Activated T-helper 1 cell treated with anti-CD3 and anti-CD28 coated beads, Interleukin-2, amount 50 U/mL, for 16 hours (primary cell): ENCODE measurements at places on chromosomes 7 and 10.
A peak's percentile ranks its signal among the peaks of the same experiment; 100 is the strongest.

DNA sequence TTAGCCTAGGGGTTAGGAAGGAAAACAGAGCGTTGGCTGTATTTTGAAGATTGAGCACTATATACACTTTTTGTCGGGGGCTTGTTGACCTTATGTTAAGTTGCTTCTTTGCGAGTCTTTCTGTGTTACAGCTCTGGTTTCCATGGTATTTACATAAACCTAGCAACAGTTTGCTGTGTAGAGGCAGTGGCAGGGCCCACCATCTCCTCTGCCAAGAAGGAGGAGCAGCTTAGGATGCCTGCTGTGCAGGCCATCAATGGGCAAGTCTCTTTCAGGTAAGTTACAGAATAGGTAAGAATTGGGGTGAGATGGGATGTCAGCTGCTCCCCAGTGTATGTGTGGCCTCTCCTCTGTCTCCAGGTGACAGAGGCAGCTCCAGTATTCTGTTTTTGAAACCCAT, 485.5 kb downstream of the LRMDA start:
- DNase-seq, result no peak

DNA sequence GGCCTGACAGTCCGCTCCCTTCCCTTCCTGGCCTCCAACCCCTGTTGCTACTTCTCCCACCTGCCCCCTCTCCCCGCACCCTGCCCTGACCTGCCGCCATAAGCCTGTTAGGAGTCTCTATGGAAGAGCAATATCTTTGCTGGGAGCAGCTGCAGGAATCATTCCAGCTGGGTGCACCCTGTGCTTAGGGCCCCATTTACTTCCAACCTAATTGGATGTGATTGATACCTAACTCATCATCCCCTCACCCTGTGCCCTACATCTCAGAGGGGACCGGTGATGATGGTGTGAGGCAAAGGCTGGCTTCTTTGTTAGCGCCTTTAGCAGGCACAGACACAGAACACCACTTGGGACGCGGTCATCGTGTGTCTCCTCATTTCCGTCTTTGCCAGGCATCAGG, 80.0 kb upstream of the FAM180A start:
- no peak for DNase-seq

DNA sequence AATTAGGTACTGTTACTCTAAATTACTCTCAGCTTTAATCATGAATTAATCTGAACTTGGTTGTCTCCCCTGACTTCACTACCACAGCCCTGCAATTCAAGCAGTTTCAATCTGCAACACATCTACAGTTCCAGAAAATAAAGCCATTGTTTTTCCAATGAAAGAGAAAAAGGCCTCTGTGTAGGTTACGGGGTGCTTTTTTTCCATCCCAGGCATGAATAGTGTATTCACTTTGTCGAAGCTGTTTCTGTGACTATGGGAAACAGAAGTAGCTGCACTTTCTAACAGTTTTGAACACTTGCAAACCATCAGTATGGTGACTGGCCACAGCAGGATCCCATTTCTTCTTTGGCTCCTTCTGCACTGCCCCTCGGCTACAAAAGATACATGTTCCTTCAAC, 460.2 kb downstream of the GRM8 start:
- no peak for DNase-seq

DNA sequence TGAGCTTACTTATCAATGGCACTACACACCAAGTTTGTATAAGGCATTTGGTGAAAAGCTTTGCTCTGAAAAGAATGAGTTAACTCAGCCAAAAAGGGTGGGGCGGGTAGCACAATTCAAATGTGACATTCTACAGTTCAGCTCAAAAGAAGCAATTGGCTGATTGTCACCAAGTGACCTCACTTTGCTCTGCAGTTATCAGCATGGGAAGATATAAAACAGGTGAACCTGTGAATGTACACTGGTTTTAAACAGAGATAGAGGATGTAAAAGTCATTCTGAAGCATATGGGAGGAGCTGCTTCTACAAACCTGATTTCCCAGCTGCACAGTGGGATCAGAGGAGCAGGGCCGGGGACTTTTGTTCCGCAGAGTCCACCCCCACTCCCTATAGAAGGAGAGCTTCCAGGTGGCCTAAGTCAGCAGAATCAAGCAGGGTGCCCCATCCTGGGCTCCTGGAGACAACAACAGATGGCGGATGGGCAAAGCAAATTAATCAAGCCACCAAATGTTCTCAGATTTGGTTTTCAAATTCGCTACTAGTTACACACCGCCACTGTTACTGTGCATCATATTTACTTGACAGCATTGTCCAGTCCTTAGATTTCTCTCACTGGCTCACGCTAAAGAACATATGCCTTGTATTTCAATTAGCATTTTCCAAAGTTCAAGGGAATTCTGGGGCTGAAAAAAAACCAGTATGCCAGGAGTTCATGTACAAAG, 27.5 kb upstream of the NPVF start:
- DNase-seq, result no peak

DNA sequence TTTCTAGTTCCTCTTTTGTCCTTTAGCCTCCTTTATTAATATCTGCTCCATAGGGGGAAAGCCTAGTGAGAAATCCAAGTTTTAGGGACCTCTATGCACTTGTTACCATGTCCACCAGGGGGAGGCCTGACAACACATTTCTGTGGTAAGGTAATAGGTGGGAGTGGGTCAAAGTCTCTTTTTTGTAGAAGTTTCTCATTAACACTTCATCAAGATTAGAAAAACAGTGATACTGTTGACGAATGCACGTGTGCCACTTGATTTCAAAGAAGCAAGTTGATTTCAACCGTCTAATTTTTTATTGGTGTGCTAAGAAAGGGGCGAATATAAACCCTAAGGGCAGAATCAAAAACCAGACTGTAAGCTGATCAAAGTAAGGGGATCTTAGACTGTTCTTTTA, 30.6 kb downstream of the CISD1 start:
- DNase-seq, result peak; percentile 13

DNA sequence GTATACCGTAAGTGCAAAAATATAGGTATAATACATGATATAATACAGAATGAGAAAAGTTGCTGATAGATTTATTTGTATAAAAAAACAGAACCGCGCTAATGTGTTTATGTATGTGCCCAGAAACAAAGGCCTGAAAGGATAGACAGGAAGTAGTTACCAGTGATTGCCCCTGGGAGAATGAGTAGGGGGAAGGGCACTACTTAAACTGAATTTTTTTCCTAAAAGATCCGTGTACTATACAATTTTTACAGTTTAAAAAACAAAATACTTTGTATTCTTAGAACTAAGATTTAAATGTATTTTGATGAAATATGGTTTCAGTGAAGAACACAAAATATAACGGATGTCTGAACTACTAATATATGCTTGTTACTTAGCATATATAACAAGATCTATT, 2.9 kb downstream of the IPMK start:
- DNase-seq, result no peak

DNA sequence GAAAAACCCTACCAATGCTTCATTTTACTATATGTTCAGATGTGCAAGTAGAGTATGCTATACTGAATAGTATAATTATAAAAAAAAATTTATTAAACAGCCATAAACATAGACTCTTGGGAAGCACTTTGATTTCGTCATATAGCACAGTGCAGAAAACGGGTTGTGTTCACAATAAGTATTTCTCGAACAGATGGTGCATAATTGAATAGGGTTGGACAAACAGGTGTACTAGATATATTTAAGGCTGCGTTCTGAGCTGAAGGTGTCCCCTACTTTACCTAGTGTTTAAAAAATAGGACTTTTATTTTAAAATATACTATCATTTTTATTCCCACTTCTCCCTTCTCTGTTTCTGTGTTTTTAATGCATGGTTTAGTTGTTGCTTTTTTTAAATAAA, 841.5 kb downstream of the ANKRD7 start:
- DNase-seq, result no peak

- DNase-seq, result no peak
Observed at GRCh38 chr7:39670934-39671333, 47.6 kb downstream of the RALA start.

DNA sequence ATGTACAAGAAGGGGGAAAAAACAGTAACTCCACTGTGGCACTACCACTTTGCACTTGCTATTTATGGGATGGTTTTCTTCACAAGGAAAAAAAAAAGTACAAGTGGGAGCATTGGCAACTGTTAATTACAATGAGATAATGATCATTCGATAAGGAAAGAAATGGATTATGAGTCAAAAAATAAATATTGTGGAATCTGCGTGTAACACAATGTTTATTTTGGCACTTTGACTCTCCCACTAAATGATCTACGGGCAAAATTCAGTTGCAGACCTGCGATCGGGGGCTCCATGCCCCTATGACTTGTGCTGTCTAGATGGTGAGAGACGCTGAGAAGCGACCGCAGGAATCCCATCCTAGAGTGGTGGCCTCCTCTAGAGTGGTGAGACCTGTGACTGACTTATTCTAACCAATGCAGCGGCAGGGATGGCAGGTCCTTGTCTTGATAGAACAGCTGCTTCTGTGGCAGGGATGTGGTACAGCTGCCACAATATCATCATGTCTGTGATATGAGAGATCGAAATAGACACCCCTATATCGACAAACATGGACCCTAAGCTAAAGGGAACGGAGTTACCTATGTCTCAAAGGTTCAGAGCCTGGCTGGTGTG, 345.0 kb upstream of the KLF6 start:
- no peak for DNase-seq

DNA sequence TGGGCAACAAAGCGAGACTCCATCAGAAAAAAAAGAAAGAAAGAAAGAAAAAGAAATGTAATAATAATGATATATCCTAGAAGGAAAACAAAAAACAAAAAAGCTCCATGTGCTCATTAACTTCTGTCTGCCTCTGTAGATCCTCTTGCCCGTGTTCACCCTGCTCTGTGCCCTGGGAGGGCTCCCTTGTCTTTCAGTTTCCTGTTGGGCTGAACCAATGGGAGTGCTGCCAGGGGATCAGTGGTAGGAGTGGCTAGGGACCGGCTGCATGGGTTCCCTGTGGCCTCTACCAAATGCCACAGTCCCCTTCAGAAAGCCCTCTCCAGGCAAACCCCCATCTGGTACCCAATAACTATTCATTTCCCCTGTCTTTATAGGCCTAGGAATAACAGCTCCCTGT, 51.8 kb upstream of the PARD3 start:
- DNase-seq, result no peak

DNA sequence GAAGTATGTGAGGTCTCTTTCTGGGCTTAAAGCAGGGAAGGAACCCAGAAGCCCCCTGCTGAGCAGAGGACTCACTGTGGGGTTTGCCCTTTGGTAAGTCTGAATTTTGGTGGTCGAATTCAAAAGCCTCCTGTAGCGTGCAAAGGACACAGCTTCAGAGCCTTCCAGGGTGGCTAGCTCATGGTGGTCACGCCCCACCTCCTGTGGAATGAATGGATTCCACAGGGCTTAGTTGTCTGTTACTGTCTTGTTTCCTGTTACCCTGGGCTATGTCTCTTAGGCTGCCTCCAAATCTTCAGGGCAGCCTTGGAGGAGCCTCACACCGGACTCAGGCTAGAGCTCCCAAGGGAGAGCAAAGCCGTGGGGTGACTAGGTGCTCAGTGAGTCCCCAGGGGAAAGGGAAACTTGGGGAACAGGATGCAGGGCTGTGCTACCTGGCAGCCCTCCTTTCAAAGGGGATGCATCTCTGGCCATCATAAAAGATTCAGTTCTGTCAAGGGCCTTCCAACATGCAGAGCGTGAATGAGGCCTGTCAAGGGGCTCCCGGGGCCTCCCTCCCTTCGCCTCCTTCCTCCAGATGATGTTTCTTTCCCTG, 211.7 kb downstream of the CCSER2 start:
- no peak for DNase-seq

DNA sequence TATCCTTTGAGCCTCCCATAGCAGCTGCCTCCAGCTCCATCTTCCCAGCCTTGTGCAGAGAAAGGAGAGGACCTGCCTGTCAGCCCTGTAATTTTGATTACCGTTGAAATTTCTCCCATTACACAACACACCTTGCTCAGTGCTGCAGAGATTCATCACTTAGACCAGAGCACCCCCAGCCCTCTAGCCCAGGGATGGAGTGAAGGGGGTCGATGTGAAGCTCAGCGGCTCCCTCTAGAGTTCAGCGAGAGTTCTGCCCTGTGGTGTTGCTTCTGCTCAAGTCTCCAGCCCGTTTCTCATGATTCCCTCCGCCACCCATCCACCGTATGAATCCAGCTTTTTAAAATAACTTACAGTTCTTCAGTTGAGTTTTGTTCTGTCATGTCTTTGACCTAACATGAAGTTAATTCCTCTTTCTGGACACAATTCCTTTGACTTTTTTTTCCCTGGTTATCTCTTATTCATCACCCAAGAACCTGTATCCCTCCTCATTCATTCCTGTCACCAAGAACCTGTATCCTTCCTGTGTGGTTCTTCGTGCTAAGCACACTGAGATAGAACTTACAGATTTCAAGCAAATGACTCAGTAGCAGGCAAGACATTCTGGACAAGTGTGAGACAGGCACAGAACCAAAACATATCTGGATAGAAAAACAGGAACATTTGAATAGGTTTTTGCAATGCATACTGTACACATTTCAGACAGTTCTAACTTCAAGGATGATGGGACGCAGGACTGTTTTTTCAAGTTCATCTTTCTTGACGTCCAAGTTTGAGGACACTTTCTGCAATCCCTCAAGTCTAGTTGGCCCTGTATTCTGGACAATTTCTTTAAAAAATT, 35.0 kb upstream of the ZNF32 start:
- no peak for DNase-seq

DNA sequence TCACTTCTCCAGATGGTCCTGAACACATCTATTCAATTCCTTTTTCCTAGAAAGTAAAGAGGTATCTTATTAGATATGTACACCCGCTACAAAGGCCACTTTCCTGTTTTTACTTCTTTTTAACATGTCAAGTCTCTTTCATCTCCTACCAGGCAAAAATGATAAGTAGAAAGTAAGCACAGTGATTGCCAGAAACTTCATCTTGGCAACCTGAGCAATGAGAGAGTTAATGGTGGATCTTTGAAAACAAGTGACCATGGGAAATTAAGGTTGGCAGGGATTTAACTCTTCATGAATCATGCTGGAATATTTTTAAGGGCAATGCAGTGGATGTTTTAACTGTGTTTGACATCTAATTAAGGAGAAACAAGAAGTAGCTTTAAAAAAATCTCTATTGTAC, 2.7 kb downstream of the SEMA3A start:
- no peak for DNase-seq

DNA sequence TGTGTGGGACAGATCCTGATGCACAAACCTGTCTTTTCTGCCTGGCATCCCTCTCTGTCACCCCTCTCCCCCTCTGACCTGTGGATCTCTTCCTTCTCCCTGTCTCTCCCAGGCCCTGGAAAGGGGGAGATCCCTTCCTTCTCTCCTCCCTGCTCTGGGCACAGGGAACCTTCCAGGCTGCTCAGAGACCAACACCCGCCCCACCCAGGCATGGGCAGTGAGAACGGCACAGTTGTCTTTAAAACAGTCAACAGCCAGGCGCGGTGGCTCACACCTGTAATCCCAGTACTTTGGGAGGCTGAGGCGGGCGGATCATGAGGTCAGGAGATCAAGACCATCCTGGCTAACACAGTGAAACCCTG, 34.7 kb downstream of the KCNH2 start:
- no peak for DNase-seq

- no peak for DNase-seq
Observed at GRCh38 chr7:80097756-80098155, 36.9 kb upstream of the GNAI1 start.

DNA sequence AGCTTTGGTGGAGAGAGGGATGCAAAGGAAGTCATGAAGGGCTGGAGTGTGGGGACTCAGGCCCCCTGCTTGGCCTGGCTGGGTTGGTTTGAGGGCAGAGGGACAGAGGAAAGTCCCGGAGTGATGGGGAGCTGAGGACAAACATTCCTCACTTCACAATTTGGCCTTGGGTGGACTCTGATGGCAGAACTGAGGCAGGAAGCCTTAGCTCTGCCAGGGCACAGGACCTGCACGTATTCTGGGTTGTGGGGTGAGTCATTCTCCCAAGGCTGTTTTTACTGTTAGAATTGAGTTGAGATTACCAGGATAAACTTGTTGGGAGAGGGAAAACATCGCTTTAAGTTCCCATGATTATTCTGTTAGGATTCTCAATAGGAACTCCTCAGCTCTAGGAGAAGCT, 2.6 kb downstream of the GOLGA7B start:
- no peak for DNase-seq
